ENCODE measurements at places on chromosomes 3 and 15.

- DNase-seq, result no peak
These were observed 189.7 kb upstream of the IL12A start for GRCh38 chr3:159798951-159799350.

- DNase-seq, result no peak
These were observed 155.0 kb upstream of the SUCLG2 start for GRCh38 chr3:67809370-67809935.

- no peak for DNase-seq
These were observed 5.3 kb downstream of the FGD5 start for GRCh38 chr3:14823910-14824629.

- no peak for DNase-seq
These were observed 91.6 kb upstream of the RGMA start for GRCh38 chr15:93180656-93181055.

GRCh38 chr15:37031198-37031597, 69.2 kb downstream of the MEIS2 start:
- DNase-seq, result no peak

DNA sequence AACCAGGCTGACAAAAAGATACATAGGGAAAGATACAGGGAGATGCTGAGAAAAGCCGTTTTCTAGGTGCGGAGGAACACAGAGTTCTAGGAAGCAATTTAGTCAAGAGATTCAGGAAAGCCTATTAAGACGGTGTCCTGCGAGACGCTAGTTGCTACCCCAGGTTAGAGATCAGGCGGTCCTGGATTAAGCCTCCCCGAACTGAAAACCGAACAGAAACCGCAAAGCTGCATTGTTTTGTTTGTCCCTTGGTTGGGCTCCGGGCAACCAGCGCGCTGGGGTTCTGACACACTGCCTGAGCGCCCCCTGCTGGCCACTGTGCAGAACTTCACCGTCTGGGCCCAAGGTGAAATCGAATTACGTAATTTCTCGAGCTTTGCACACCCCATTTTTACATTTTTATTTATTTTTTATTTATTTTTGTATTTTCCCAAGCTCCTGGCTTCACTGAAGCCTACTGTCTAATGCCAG, 37.3 kb upstream of the NDUFB4 start:
- DNase-seq, result peak; percentile 84
